ENCODE measurements at places on chromosomes 7 and 10.

DNA sequence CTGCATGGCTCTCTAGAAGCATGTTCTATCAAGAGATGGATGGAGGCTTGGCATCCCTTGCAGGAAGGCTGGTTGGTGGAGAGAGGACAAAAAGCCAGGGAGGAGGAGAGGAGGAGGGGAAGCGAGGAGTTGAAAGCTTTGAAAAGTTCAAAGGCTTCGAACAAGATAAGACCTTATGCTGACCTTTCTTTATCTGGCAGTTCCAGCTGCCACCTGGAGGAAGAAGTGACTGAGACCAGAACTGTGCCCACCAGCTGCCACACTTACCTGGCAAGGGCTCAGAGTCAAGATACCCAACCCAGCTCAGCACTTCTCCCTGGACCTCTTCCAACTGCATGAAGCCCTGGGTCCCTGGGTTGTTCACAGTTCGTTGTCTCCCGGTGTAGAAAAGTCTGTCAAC, 14.8 kb downstream of the CCL24 start:
- no peak for DNase-seq

- no peak for DNase-seq
Measured at GRCh38 chr10:28959850-28960501, 282.7 kb downstream of the BAMBI start.

GRCh38 chr7:117134889-117135552, 181.7 kb downstream of the ST7 start:
- peak; percentile 47 for DNase-seq

DNA sequence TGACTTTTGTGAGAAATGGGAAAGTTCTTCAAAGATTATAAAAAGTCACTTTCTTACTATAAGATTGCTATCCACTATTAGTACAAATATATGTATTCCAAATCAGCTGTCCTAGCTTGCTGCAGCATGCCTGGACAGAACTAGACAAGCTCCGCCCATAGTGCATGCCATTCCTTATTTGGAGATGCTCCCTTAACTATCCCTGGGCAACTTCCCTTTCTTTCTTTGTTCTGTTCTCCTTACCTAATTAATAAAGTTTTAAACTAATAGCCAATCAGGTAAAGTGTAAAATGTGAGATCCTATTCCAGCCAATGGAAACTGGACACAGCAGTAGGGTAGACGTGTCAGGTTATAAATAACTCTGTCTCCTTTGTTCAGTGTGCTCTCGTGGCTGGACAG, 281.9 kb downstream of the CAMK1D start:
- DNase-seq, result no peak

- no peak for DNase-seq
Measured at GRCh38 chr7:134996097-134996550, 9.8 kb downstream of the AGBL3 start.

GRCh38 chr7:24665564-24666294, 91.5 kb downstream of the GSDME start:
- peak; percentile 63 for DNase-seq

GRCh38 chr7:73811760-73812168, 19.0 kb upstream of the CLDN4 start:
- DNase-seq, result peak; percentile 35

DNA sequence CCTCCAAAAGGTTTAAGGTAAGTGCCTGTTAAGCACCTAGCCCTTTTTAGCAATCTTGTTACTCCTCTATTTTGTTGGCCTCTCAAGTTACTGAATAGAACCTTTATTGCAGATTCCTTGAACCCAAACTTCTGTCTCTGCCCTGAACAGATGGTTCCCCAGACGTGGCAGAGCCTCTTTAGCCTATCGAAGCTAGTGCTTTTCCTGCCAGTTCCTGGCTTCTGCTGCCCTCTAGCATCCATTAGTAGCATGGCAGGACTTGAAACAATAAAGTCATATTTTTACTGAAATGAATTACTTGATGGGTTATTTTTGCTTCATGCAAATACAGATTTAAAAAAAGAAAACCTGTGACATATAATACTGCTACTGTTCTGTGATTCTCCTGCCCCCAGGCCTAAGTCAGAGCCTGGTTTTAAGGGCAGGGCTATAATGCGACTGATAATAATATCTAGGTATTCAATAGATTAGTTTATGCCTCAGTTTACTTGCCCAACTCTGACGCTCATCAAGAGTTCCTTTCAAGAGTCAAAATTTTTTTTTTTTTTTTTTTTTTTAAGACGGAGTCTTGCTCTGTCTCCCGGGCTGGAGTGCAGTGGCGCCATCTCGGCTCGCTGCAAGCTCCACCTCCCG, 84.3 kb upstream of the PHF14 start:
- DNase-seq, result peak; percentile 76

- DNase-seq, result no peak
Measured at GRCh38 chr7:127935847-127936376, 95.3 kb downstream of the LRRC4 start.

All from Ammon's horn (tissue), 1 donor.